Naive B cell (primary cell): ENCODE measurements at places on chromosomes 12 and 14.

GRCh38 chr12:57744194-57744776, 554 bp upstream of the TSPAN31 start:
- peak; percentile 74 for DNase-seq

- no peak for DNase-seq
Measured at GRCh38 chr14:95227279-95227860, 70.0 kb upstream of the DICER1 start.

DNA sequence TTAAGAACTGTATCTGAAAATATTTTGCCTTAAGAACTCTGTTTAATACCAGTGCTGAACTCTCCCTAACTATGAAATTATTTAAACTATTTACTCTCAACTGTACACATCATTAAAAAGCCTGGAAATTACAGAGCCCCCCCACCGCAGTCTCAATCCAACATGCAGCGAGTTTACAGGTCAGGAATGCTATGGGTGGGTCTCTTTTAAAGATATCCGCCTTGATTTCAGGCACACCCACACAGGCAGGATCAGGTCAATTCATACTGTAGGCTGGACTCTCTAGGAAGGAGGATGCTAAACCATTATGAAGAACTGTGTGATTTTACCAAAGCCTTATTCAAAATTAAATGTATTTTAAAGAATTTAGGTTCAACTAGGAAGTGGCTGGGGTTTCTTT, 16.5 kb downstream of the SPTLC2 start:
- no peak for DNase-seq

DNA sequence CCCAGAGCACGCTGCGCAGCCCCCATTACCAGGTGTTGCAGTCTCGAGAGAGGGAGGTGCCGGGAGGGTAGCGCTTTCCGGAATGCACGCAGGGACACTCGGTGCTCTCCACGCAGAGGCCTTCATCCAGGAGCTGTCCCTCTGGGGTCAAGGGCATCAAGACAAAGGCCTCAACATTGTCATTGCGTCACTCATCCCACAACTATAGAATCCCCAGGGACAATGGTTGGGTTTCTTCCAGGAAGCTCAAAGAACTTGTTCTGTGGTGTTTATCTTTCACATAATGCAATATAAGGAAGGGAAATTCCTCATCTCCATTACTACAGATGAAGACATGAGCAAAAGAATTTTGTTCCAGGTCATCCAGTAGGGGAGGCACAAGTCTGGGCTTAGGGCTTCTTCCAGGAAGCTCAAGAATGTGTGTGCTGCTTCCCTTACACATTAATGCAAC, 52.1 kb downstream of the VWF start:
- DNase-seq: no peak

- no peak for DNase-seq
Measured at GRCh38 chr12:88571543-88571942, 8.7 kb downstream of the KITLG start.
